Stomach (tissue), 19 donors: ENCODE measurements at places on chromosomes 7 and 10. TPM values are rescaled to one million over a fixed set of nuclear protein-coding genes. Genes with fewer than 3 reads are reported as not detected.

- DNase-seq = peak; percentile 86
Measured at GRCh38 chr7:75611557-75612178, 119.5 kb downstream of the SPDYE5 start.

- DNase-seq = peak; percentile 81
Measured at GRCh38 chr7:100545360-100546128, 6.5 kb downstream of the AGFG2 start.

DNA sequence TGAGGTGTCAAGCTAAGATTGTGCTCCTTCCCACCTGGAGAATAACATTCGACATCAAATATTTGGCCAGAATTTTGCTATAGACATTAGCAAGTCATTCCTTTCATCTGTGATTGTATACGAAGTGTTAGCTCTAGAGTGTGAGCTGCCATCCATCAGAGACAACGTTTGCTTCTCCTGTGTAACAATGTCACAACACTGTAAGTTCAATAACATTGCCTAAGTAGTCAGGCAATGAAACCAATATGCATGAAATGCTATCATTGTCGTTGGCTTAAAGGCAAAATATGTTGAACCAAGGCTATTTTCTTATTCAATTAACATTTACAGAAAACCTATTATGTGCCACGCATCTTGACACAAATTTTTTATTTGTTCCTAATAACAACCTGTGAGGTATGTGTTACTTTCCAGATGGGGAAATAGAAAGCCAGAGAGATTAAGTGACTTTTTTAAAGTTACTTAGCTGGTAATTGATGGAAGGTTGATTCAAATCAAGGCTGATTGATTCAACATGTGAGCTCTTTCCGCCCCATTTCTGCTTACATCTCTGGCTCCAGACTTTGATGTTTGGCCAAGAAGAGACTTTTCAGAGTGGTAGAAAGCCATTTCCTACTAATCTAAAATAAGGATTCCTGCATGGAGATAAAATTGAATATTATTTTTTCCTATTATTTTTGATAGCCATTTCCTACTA lies 32.0 kb downstream of the BET1 start:
- DNase-seq = no peak

ZP3 gene
- not detected for total RNA-seq

C10orf53 gene
- total RNA-seq = not detected

DNA sequence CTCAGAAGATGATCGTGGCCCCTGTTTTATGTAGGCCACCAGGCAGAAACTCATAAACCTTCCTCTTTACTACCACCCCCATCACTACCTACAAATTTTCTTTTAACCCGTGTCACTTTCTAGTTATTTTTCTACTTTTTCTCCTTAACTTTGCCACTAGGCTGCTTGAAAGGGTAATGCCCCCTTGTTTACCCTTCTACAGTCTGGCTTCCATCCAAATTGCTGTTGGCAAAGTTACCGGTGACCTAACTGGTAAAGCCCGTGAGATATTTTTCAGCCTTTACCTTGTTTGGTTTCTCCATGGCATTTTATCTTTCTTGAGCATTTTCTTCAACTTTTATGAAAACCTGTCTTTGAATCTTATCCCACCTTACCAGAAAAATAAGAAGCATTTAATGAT lies 153.0 kb downstream of the WNT2 start:
- peak; percentile 72 for DNase-seq

GDI2 gene
- total RNA-seq = 63.4 TPM

GRCh38 chr7:157177983-157178381 lies 39.3 kb downstream of the UBE3C start:
- DNase-seq = no peak

DNA sequence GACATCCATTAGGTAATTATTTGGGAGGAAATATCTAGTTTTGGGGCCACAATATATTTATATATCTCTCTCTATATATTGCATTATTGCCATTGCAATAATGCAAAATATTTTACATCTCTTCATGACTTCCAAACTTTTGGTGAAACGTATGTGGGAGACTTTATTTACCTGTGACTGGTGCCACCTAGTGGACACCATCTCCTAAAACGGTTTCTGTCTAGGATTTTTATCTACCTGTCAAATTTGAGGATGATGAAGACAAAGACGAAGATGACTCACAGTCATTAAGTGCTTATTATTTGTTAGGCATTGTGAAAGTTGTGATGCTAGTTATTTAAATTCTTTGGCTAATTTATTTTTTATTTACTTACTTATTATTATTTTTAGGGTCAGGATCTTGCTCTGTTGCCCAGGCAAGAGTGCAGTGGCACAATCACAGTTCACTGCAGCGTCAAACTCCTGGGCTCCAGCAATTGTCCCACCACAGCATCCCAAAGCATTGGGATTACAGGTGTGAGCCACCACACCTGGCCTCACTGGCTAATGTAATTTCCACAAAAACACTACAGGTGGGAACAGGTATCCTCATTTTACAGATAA lies 18.7 kb upstream of the CBLL1 start:
- DNase-seq = peak; percentile 53

GRCh38 chr7:29147821-29148220 lies 1.5 kb upstream of the CPVL start:
- no peak for DNase-seq

DNA sequence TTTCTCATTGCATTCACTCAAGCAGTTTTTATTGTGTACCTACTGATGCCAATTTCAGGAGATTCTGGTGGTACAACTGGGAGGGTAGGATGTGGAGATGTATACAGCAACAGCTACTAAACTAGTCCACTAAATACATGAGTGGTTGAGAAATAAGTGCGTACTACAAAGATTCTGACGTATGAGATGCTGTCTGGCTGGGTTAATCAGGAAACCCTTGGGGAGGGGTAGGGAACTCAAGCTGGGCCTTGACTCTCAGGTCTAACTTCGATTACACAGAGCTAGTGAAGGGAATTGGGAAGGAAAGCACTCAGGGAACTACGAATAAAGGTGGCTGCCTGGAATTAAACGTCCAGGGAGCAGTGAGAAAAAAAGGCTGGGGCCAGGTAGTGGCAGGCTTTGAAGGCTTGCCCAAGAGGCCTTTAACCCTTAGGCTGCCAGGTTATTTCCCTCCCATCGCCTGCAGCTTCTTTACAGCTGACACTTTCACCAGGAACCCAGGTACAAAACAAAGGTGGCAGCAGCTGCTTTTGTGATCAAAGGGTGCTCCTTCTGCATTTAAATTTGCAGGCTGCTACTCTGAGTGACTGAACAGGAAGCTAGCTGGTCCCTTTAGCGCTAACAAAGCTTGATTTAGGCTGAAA lies 3.2 kb downstream of the MMS19 start:
- no peak for DNase-seq

DNA sequence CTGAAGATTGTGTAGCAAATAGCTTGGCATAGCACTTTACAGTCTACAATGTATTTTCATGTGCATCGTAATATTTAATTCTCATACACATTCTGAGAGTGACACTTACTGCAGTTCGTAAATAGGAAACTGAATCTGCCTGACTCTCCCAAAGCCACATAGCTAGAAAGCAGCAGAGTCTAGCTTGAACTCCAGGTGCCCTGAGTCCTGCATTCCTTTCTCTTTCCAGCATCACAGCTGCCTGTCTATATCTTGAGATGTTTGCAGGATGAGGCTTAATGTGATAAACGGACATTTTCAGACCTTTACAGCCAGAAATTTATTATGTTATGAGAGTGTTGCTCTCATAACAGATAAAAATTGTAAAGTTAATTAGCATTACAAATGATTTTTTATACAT lies 132.9 kb upstream of the PLXDC2 start:
- DNase-seq = no peak

DNA sequence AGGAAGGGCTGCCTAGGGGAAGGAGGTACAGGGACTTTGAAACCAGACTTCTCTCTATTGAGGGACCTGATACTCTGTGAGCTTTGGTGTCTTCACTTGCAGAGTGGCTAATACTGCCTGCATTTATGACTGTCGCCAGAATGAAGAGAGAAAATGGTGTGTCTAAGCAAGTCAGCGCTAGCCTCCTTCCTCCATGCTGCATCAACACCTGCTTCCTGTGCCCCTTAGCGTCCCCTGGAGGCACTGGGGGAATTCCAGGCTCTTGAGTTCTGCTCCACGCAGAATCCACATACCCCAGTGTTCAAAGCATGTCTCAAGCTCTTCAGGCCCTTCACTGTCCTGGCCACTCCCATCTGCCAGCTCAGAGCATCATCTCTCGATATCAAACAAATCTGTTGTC lies 140.5 kb downstream of the PKD1L1 start:
- DNase-seq = no peak

ZNF365 gene
- total RNA-seq = not detected

GRCh38 chr7:135352285-135352684 lies 118.6 kb downstream of the STRA8 start:
- no peak for DNase-seq

ASB15 gene
- not detected for total RNA-seq

DNA sequence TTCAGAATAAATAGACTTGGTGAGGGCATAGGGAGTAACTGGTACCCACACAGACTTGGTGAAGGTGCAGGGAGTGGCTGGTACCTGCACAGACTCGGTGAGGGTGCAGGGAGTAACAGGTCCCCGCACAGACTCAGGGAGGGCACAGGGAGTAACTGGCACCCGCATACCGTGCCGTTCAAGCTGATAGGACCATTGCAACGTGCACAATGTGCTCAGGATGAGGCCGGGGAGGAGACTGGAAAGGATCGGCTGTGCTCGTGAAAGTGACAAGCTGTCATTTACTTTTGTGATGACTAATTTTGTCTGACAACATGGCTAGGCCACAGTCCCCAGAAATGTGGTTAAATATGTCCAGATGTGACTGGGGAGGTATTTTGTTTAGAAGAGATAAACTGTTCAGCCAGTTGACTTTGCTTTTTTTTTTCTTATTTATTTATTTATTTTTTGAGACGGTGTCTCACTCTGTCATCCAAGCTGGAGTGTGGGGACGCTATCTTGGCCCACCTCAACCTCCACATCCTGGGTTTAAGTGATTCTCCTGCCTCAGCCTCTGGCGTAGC lies 76.2 kb upstream of the NMT2 start:
- no peak for DNase-seq

- no peak for DNase-seq
Measured at GRCh38 chr10:88209837-88210561, 346.6 kb downstream of the PTEN start.

DNA sequence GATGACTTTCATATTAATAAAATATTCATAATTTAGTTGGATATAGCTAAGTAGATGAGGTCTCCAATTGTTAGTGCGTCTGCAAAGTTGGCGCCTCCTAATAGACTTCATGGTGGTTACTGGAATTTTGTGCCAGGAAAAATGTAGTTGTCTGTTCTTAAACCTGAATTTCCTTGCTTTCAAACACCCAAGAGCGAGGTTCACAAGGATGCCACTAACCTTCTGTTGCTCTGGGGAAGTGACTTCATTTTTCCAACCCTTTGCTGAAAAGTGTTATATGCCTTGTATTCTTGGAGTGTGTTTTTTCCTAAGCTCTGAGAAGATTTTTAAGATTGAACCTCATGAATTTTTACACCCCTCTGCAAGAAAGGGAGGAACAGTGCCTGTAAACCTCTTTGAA lies 98.9 kb upstream of the GLCCI1 start:
- DNase-seq = no peak

DNA sequence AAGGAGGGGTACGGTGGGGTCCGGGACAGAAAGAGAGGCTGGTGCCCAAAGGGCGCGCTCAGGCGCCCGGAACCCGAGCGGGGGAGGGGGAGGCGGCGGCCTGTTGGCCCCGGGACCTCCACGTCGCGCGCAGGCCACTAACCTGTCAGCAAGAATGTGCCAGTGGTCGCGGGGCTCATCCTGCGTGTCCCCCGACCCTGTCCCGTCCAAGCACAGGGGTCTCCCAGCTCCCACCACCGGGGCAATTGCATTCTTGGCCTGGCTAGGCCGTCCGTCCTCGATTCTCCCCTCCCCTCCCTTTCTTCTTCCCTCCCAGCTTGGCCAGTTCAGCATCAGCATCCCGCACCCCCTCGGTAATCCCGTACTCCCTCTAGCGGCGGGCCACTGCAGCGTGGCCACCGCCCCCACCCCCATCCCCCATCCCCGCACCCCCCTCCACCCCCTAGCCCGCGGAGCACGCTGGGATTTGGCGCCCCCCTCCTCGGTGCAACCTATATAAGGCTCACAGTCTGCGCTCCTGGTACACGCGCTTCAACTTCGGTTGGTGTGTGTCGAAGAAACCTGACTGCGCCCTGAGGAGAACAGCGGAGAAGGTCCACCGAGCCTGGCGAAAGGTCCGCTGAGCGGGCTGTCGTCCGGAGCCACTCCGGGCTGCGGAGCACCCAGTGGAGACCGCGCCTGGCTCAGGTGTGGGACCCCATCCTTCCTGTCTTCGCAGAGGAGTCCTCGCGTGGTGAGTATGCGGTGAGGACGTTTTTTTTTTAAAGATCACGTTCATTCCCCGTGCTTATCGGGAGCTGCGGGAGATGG lies at the start of gene SGCE:
SGCE (minus strand) TSS at position 286 of the 810 bp plus-strand sequence; CDS start at position 251, 35 bp downstream.
- peak; percentile 51 for DNase-seq

- DNase-seq = no peak
Measured at GRCh38 chr10:3987143-3987974, 202.3 kb upstream of the KLF6 start.

- DNase-seq = no peak
Measured at GRCh38 chr10:1287487-1287886, 231.3 kb downstream of the WDR37 start.

- no peak for DNase-seq
Measured at GRCh38 chr10:15780353-15781135, 60.8 kb upstream of the ITGA8 start.

- DNase-seq = no peak
Measured at GRCh38 chr7:147570390-147570789, 1020.2 kb upstream of the C7orf33 start.
